ENCODE measurements at places on chromosomes 6 and 20.

DNA sequence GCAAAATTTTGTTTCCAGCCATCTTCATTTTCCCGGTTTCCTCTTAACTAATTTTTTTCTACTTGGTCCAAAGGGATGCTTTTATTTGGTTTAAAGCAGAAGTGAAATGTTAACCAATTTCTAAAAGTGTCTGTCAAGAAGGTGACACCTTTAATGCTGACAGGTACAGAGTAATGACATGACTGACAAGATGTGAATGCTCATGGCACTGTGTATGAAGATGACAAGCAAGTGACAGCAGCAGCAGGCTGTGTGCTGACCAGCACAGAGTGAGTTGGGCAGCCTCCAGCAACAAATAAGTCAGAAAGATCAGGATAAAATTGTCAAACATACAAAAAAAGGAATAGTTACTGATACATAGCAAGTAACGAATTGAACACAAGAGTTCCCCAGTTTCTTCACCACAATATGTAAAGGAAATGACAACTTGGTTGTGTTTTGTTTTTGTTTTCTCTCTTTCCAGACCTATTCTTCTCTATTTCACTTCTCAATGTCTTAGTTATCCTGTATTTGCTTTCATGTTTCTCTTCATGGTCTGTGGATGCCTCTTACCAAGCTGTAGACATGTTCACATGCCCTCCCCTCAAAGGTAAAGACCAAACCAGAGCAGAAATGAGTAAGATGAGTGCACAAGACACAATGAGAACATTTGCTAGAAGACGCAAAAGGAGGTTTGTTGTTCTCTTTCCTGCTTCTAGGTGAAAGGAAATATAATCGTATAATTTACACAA is 174.9 kb downstream of the FRK start:
- DNase-seq, result no peak

DNA sequence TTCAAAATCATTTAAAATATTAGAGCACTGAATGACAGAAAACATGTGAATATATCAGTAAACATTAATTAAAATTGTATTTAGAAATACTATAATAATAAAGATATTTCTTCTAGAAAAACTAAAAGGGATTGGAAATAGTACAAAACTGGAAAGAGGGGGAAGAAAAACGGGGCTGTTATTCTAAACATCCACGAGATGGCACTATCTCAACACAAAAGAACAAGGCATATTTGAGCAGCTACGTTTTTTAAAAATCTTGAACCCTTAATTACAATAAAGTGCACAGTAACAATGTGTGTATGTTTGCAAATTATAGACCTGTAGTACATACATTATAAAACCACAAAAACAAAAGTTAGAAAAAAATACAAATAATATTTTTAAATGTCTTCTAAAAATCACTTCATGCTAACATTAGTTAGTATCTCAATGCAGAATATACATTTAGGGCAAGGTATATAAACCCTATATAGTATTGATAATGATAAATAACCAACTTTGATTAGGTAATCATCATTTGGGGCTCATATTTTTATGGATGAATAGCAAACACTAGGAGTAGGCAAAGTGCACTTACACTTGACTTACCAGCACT is 42.5 kb upstream of the PNISR start:
- peak; percentile 48 for DNase-seq

DNA sequence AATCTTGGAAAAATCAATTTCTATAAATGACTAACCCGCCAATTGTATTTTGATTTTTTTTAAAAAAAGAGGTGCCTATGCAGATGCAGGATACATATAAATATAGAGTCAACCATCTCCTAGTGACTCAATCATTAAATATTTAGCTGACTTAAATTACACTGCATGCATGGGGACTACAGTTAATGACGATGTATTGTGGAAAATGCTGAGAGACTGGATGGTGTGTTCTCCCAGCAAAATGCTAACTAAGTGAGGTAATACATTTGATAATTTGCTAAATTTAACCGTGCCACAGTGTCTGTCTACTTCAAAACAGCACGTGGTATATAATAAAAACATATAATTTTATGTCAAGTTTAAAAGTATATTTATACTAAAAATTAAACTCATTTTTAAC is 341.6 kb downstream of the PRKN start:
- DNase-seq, result no peak

GRCh38 chr20:10924644-10925201 is 250.9 kb upstream of the JAG1 start:
- DNase-seq, result no peak

GRCh38 chr6:83518816-83519480 is 6.6 kb downstream of the PRSS35 start:
- DNase-seq, result peak; percentile 67

DNA sequence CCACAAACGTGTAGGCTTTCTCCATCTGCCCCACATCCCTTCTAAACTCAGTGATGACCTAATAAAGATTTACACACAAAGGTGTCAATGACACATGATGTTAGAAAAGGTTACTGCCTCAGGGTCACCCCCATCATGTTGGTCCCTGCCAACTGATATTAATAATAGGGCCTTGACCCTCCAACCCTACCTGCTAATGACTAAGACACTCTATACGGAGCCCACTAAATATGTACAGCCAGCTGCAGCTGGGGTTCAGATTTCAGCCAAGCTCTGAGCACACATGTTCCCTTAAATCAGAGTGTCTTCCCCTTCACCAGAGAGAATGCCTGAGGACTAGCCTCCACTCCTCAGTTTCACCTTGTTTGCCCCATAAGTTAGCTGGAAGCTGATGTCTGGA is 67.4 kb upstream of the SNRPB2 start:
- no peak for DNase-seq

GRCh38 chr6:89438248-89438647 is 5.3 kb downstream of the ANKRD6 start:
- no peak for DNase-seq

GRCh38 chr20:22512911-22513489 is 71.4 kb downstream of the FOXA2 start:
- DNase-seq, result no peak

DNA sequence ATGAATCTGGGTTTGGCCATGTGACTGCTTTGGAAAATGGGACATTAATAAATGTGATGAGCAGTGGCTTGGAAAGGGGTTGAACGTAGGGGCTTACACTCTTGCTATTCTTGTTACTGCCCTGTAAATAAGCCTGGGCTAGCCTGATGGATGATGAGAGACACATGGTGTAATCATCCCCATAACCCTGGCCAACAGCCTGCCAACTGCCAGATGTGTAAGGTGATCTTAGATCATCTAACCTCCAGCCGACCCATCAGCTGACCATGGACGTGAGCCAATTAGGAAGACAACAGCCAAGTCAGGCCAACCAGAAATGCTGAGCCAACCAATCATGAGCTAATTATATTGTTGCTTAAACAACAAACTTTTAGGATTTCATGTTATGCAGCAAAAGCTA is 25.2 kb downstream of the FBXO30 start:
- no peak for DNase-seq

DNA sequence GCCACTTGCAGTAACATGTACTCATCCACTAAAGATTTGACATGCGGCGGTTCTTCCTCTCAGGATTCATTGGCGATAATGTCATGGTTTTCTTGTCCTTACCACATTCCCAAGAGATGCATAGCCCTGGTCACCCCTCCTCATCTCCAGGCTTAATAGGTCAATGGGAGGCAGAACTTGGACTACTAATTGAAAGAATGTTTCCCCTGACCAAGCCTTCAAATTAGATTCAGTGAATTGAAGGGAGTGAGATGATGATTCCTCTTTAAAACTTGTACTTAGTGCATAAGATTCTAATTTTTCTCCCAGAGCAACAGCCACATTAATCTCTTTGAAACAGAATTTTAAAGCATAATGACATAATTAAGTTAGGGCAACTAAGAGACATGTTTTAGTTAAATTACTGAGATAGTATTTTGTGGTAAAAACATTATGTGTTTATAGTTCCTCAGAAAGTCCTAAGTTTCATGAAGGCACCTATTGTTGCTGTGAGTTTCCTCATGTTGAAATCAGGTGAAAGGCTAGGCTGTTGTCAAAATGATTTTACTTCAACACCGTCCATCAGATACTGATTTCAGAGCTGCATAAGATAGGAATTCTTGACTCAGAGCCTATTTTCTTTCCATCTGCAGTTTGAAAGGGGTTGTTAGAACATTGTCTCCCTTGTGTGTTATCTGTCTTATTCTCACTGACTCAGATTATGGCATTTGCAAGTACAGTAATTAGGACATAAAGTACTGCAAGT is 48.5 kb downstream of the STK4 start:
- no peak for DNase-seq

DNA sequence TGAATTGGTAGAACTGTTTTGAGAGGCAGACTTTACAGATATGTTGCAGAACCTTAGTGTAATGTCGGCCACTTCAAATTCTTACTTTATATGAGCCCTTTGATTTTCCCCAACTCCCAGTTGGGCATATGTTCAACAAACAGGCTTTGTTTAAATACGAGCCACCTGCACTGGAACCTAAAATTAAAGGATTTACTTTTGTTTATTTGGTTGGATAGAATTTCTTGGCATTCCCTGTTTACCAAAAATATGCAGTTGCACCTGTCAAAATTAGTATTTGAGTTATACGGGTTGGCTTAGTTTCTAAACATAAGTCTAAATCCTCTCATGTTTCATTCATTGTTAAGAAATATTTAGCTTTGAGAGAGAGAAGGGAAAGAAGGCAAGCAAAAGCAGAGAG is 2.4 kb upstream of the GLYATL3 start:
- DNase-seq, result no peak

DNA sequence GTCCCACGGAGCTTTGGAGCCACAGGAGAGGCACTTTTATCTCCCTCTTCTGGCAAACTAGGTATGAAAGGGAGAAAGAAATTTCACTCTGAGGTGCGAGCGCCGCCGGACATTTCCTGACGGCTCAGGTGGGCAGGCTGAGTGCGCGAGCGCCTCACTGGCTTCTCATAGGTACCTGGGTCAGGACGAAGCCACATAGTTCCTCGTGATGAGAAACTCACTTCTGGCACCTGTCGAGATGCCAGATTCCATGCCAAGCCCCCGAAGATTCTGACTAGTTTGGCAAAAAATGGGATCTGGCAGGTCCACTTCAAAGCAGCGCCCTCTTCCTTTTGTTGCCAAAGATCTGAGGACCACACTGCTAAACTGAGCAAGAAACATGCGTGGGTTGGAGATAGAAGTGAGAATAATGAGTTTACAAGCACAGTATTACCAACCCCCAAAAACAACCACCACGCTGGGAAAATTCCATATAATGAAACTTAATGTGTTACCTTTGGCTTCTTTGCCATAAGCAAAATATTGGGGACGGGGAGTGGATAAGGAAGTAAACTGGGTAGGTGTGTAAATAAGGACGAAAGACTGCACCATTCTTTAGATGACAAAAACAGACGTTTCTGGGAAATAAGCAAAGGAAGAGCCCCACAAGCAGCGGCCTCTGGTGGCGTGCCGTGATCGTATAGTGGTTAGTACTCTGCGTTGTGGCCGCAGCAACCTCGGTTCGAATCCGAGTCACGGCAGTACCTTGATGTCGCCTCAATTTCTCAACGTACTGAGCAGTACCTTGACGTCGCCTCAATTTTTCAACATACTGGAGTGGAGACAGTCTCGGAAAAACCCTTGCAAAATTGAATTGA is 89.8 kb upstream of the PRSS16 start:
- peak; percentile 85 for DNase-seq

GRCh38 chr6:116513224-116513875 is 1.9 kb downstream of the CALHM5 start:
- no peak for DNase-seq

- DNase-seq, result peak; percentile 7
Observed at GRCh38 chr20:13723011-13723410, 61.7 kb downstream of the ESF1 start.

- no peak for DNase-seq
Observed at GRCh38 chr6:2019051-2019450, 226.4 kb downstream of the GMDS start.

Data from A673 (cell line).